ENCODE measurements at places on chromosomes 4 and X.
A peak's percentile ranks its signal among the peaks of the same experiment; 100 is the strongest.

DNA sequence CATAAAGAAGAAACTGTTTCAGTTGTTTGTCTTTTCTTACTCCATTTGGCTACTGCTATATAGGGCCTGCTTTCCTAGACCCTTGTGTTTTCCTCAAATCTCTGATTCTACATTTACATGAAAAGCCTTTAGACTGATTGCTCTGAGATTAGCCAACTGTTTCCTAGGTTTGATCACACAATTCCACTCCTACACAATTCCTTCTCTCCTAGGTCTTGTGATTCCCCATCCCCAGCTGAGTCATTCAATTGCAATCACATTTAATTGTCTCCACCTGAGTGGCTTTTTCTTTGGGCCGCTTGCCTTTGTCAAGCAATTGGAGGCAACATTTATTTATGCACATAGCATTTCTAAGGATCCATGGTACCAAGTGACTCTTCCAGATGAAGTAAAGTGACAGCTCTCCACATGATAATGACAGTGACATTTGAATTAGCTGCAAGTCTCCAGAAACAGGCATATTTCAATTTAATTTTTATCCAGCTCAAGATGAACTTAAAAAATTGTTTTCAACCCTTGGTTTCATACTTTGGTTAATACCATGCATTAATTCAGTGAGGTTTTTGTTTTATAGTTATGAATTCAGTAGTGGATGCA is 35.8 kb downstream of the ATXN3L start:
- DNase-seq = no peak

DNA sequence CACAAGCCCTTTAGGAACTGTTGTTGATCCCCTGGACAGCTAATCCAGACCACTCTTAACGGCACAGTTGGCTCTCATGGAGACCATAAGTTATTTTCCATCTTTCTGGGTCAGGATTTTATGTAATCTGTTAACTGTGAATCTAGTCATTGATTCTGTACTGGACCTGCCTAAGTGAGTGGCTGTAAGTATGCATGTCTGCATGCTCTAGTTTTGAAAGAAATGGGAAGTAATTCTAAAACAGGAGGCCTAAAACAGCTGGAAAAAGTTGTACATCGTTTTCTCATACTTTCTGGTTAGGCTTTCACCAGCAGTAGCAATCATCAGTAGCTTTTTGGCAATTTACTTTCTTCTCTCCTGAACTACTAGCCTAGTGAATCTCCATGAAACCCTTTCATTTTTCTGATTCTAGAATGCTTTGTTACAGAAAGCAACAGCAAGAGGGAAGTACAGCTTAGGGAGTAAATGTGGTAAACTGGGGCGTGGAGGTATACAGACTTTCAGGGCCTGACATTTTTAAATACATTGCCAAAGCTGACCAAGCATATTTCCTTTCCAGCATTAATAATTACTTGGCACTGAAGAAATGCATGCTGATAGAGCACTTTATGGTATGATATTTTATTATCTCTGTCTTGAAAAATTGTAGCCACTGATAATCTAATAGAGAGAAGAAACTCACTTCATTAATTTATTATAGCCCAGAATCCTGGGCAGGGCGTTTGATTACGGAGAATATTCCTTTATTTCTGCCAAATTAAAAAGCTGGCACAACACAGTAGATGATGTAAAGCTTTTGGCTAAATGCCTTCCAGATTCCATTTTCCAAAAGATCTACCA is 202.7 kb downstream of the BANK1 start:
- peak; percentile 85 for DNase-seq

- DNase-seq = no peak
Observed at GRCh38 chr4:114791976-114792375, 193.4 kb downstream of the UGT8 start.

- no peak for DNase-seq
Observed at GRCh38 chr4:179352221-179352620, 1910.0 kb upstream of the AGA start.

- DNase-seq = peak; percentile 98
Observed at GRCh38 chr4:127416115-127416514, 216.6 kb upstream of the INTU start.

DNA sequence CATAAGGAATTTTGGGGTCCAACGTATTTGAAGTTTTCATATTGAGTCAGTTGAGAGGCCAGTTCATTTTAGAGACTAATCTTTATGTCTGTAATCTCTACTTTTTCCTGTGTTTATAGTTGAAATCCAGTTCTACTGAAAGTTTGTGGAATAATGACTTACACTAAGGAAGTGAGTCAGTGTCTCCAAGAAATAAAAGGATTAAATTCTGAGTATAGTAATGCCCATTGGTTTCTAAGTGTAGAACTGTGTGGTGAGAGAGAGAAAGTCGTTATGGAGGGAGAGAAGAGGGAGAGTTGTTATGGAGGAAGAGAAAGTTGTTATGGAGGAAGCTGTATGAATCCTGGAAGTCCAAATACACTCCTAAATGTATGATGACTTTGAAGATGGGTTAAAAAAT is 264.6 kb upstream of the HAND2 start:
- no peak for DNase-seq

DNA sequence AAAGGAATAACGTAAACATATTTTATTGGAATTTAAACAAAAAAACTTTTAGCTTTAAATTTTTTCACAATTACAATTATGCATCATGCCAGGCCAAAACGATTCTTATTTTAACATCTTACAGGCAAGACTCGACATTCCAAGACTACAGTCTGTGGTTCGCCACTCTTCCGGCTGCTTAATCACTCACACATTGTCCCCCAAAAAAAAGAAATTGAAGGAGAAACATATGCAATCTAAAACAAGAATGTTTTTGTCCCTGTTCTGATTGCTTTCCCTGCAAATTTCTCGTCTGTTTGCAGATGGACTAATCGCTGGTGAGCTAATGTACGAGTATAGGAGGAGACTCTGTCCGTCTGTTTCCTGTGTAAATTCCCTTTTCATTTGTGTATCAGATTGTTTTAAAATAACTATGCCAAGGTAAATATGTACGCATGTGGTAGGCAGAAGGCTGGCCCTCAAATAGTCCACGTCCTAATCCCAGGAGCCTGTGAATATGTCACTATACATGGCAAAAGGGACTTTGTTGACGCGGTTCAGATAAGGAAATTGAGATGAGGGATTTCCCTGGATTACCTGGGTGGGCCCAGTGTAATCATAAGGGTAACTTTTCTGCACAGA is 37.7 kb upstream of the MTNR1A start:
- no peak for DNase-seq

GRCh38 chr4:188665491-188666457 is 526.5 kb downstream of the TRIML1 start:
- DNase-seq = no peak

DNA sequence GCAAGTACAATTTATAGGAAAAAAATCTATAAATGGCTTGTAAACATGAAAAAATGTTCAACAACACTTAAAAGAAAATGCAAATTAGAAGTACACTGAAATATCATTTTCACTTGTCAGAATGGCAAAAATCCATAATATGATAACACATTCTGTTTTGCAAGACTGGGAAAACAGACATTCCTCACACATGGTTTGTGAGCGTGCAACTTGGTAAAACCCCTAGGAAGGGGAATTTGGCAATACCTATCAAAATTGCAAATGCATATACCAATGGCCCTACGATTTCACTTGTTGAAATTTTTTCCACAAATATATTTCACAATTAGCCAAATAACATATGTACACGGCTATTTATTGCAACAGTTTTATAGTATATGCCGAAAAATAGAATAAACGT is 31.4 kb downstream of the TBC1D9 start:
- no peak for DNase-seq

DNA sequence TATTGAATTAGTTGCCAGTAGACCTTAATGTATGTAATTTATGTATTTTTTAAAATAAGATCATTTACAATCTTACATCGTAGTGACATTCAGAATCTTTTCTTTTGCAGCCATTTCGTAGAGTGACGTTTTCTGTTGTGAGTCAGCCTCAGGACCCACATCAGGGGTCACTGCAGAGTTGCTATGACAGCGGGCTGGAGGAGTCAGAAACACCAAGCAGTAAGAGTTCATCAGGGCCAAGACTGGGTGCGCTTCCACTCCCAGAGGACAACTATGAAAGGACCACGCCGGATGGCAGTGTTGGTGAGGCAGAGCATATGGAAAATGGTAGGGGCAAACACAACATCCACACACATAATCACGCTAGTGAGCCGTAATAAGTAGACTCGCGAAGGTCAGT is 199.9 kb downstream of the PCDH7 start:
- DNase-seq = no peak

- no peak for DNase-seq
Observed at GRCh38 chr4:17662694-17663093, 48.3 kb downstream of the MED28 start.

DNA sequence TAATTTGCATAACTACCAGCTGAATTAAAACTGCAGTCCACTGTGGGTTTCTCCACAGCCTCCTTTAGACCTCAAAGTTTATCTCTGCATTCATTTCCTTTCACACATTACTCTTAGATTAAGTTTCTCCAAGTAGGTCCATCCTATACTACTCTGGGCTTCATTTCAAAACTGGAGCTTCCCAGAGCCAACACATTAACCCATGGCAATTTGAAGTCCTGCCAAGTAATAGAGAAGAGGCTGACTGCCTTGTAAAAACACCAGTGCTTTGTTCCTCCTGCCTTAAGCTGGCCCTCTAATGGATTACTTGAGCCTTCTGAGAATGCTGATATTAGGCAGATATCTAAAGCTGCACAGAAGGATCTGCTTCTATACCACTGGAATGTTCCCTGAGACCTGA is 997.2 kb upstream of the SLIT2 start:
- DNase-seq = peak; percentile 34

- DNase-seq = no peak
Observed at GRCh38 chr4:105208561-105208960, 61.9 kb downstream of the TET2 start.

- no peak for DNase-seq
Observed at GRCh38 chr4:160213366-160213765, 1110.5 kb downstream of the RAPGEF2 start.

DNA sequence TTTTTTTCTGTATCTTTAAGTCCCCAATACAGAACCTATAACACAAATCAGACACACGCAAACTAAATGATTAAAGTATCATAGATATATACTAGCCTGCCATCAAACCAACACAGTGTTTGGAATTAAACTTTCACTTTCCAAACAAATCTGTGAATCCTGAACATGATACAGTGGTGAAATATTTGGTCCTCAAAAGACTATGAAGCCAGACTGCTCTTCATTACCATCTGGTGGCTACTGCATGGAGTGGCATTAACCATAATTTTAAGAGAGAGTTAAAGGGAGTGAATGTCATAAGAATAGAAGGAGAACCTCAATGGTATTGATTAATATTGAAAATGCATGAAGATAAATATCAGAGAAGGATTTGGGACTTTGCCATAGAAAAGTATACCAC is 9.2 kb upstream of the GABRA4 start:
- no peak for DNase-seq

GRCh38 chr4:169080981-169081380 is 70.9 kb upstream of the CBR4 start:
- peak; percentile 16 for DNase-seq

GRCh38 chr4:18051281-18051680 is 29.7 kb upstream of the LCORL start:
- DNase-seq = no peak

- DNase-seq = no peak
Observed at GRCh38 chr4:1249731-1250526, 999 bp upstream of the CTBP1 start.

DNA sequence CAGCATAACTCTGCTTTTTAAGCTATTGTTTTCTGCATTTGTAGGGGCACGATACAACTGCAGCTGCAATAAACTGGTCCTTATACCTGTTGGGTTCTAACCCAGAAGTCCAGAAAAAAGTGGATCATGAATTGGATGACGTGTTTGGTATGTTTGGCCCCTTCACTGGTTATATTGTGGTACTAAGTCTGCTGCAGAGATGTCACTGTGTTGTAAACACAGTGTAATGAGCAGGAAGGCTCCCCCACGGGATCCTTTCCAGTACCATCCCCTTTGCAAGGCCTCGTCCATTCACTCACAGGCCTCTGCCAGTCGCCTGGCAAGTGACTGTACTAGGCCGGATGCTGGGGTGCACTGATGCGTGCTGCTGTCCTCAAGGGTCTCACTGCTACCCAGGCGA is 13.8 kb downstream of the CYP4V2 start:
- no peak for DNase-seq

GRCh38 chr4:37438564-37439279 is 194.2 kb downstream of the NWD2 start:
- no peak for DNase-seq

DNA sequence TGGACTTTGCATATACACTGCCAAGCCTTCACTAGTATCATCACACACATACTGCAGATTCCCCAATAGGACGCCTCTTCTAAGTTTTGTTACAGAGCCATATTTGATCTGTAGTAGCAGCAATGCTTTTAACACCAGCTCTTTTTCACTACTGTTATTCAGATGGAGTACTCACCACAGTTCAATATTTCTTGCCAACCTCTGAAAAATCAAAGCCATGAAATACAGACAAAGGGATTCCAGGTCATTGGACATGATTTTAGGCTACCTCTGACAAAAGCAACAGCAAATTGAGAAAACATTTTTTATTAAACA is 390.7 kb upstream of the ADGRL3 start:
- no peak for DNase-seq

- no peak for DNase-seq
Observed at GRCh38 chr4:107509615-107510014, 210.4 kb downstream of the PAPSS1 start.

- peak; percentile 50 for DNase-seq
Observed at GRCh38 chr4:101644516-101644915, 146.0 kb upstream of the BANK1 start.

- no peak for DNase-seq
Observed at GRCh38 chr4:76688619-76689144, 209.3 kb downstream of the SOWAHB start.

DNA sequence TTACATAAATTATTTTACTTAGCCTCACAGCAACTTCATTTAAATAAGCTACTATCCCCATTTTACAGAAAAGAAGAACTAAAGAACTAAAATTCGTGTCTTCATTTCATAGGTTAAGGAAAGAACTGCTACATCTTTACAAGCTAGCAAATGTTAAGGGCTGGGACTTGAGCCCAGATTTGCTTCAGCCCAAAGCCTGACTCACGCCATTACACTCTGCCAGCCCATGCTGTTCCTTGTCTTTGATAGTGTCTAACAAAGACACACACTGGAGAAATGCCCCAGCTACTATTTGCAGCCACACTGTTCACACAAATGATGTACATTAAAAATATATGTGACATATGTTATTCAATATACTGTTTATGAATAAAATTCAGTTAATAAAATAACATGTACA is 29.0 kb upstream of the ERVMER34-1 start:
- DNase-seq = peak; percentile 25

GRCh38 chrX:18534949-18535348 is 109.5 kb downstream of the CDKL5 start:
- no peak for DNase-seq

Measured in NCI-H446 treated with DMSO at 0.1 percent for 48 hours (cell line).